CD4-positive, alpha-beta T cell treated with Interleukin-12 subunit alpha and Interleukin-12 subunit beta, for 1 hour (primary cell): ENCODE measurements at places on chromosomes 3 and 15.

DNA sequence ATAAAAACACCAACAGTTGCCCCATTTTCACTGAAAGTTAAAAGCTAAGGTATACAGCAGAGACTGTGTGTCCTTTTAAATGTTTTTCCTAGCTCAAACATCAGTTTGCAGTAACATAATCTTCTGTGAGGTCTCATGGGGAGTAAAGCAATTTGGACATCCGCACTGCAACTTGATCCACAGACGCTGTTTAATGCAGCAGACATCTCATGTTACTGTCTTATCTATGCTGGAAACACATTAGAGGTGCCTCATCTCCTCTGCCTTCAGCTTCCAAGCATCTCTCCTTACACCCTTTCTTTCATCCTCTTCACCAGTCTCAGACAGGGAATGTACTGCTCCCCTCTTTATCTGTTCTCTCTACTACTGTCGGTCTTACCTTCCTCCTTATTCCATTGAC, 53.7 kb upstream of the ATP11B start:
- no peak for DNase-seq

- DNase-seq, result no peak
Measured at GRCh38 chr15:74821091-74821789, 5.2 kb upstream of the CPLX3 start.

GRCh38 chr15:39695793-39696192, 86.8 kb downstream of the FSIP1 start:
- no peak for DNase-seq

- DNase-seq, result peak; percentile 70
Measured at GRCh38 chr15:40279437-40280141, 3.3 kb downstream of the ANKRD63 start.

DNA sequence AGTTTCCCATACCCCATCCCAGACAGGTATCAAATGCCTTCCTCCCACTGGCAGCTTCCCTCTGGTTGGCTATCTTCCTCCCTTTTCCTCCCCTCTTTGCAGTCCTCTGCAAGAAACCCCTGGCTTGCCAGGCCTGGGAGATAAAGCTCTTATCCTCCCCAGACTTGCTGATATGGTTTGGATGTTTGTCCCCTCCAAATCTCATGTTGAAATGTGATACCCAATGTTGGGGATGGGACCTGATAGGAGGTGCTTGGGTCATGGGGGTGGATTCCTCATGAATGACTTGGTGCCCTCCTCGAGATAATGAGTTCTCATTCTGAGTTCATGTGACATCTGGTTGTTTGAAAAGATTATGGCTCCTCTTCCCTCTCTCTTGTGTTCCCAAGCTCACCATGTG, 32.2 kb upstream of the SNRK start:
- no peak for DNase-seq

GRCh38 chr3:115788921-115789470, 165.7 kb downstream of the GAP43 start:
- DNase-seq, result no peak

GRCh38 chr3:7798276-7798675, 703.3 kb upstream of the LMCD1 start:
- DNase-seq, result no peak

- no peak for DNase-seq
Measured at GRCh38 chr3:40247714-40248454, 61.6 kb upstream of the EIF1B start.

DNA sequence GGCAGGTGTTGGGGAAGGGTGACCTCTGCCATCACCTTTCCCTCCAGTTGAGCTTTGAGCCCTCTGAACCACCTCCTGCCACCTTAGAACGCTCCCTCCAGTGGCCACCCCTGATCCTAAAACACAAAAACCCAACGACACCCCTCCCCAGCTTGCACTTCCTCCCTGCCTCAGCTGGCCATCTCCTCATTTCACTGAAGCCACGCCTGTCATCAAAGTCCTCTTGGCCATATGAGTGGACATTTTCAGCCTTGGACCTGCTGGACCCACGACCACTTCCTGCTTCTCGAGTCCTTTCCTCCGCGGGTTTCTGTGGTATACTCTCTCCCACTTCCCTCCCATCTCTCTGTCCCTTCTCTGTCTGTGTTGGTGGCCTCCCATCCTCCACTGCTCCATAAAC, 48.5 kb upstream of the NR2C2 start:
- DNase-seq, result no peak

DNA sequence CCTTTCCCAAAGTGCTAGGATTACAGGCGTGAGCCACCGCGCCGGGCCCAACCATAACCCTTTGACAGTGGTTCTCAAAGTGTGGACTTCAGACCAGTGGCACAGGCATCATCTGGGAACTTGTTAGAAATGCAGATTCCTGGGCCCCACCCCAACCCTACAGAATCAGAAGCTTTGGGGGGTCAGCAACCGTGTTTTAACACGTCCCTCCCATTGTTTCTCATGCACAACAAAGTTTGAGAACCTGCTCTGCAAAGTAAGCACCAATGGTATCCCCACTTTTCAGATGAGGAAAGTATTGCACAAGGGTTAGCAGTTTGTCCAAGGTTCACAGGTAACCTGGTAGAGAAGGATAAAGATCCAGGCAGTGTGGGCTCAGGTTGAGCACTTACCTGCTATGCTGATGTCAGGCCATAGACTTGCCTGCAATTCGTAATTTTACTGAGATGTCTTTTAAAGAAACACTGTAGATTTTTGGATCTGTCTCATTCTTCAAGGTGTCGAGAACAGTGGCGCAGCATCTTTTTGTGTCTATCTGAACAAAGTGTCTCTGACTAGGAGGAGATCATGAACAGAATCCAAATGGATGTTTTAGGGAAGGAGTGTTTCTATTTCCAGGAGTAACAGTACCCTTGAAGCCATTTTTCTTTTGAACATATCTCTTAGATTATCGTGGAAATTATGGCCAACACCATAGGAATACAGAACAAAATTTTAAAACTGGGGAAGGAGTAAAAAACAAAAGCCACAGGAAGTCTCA, 2.5 kb downstream of the GXYLT2 start:
- no peak for DNase-seq

DNA sequence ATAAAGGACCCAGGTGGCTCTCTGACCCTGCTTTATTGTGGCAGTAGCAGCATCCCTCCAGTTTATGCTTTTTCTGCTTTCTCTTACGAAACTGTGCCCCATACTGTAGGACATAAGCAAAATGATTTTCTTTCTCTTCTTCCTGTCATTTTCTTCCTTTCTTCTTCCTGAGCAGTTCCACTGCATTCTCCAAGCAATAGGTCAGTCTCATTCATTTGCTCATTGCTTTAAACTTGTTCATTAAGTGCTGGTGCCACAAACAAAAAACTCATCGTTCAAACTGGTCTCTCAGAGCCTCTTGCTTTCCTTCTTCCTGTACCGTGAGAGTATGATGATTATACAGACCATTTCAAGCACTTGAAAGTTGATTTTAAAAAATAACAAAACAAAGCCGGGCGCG, 66.8 kb downstream of the PDE8A start:
- no peak for DNase-seq

DNA sequence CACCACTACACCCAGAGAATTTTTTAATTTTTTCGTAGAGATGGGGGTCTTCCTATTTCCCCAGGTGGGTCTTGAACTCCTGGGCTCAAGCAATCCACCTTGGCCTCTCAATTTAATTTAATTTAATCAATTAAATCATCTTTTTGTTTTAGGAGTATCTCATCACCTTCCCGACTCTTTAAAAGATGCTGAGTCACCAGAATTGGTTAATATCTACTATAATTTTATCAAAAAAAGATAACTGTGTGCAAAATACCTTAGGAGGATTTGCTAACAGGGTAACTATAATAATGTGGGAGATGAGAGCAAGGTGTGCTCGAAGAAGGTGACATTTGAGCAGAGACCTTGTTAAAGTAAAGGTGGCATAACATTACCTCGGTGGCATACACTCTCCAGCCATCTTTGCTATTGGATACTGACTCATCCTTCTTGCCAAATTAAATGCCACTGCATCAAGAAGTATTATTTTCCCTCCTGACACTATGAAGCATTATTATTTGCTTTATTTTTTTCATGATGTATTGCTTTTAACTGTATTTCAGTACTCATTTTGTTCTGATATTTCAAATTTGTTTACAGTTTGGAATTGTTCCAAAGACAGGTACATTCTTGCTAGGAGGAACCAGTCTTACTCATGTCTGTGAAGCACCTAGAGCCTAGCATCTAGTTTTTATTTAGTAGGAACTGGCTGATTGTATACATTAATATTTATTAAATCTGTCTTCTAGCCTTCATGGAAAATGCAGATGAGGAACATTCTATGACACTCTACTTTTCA, 200.7 kb downstream of the MBNL1 start:
- no peak for DNase-seq

DNA sequence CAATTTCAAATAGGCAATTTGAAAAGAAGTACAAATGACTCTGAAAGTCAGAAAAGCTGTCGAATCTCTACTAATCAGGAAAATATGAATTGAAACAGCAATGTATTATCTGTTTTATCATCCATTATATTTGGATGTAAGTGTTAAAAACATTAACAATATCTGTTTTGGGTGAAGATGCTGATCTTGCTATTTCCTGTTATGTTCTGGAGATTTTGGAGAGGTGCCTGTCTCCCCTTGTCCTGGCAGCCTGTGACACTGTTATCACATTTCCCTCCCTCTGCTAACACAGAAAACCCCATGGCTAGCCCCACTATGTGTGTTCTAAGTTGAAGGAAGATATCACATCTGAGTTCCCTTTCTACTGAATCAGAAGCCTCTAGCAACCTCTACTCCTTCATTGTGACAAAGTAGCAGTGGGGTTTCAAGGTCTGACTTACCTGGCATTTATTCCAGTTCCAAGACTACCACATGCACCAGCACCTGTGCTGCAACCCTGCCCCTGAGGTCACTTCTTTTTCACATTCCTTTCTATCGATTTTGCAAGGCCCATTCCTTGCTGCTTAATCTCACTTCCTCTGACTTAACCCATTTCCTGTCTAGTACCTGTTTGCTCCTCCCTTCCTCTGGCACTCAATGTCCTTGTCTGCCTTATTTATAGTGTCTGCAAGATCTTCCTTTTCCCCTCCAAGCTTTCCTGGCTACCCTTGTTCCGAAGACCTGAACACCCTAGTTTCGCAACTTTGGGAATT, 95.5 kb upstream of the COL8A1 start:
- no peak for DNase-seq
